ENCODE measurements at places on chromosomes 6 and 20.

DNA sequence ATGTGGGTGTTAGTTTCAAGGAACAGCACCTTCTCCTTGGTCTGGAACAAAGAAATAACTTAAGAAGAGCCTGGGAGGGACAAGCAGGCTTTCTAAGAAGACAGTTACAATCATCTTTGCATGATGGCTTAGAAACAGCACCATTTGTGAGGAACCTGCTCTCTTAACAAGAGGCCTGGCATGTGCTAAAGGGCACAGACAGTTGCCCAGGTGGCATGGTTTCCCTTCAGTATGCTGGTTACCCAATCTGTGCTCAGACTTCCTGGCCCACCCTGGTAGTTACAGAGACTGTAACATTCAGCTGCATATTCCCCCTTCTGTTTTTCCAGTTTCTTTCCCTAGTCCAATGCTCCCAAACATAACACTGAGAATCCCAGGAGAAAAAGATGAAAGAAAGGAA lies 84.0 kb downstream of the CHD6 start:
- DNase-seq: no peak

DNA sequence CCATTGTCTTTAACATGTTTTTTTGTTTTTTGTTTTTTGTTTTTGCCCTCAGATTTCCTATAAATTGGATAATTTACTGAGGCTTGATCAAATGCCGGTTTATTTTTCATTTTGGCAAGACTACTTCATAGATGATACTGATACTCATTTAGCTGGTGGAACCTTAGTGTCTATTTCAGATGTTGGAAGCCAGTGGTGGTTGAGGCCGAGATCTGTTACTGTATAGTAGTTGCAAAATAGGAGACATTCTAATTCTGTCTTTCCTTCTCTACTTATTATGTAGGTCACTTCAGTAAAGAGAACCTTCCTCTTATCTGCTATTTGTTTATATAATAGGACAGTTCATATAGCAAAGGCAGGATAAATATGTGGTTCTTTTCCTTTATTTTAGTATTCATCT lies 63.4 kb downstream of the STXBP5 start:
- DNase-seq: no peak

DNA sequence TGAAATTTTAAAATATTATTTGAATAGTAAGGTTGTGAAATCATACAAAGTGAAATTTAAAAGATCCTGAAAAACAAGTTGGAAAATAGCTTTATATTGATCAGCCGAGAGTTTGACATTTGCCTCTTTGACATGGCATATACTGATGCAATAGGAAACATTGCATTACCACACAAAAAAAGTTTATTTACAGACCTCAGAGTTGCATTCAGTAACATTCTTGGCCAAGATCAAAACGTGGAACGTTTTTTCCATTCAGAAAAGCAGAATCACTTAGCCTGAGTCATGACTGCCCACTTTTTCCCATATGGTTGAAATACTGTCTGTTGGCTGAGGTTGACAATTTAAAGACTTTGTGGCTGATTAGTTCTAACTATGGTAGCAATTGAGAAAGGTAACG lies 55.1 kb upstream of the BACH2 start:
- DNase-seq: no peak

DNA sequence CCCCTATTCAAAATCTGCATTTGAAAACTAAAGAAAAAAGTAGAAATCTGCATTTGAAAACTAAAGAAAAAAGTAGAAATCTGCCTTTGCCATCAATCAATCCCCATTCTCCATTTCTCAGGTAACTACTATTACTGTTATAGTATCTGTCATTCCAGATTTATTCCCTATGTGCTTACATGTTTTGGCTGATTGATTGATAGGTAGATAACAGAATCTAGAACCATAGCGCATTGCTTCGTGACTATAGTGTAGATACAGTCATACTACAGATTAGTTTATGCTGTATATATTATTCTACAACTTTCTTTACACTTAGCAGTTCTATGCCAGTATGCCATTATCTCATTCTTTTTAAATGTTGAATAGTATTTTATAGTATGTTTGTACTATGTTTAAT lies 163.0 kb downstream of the SIM1 start:
- DNase-seq: no peak

GRCh38 chr6:163381118-163381756 lies 33.3 kb upstream of the QKI start:
- DNase-seq: no peak

DNA sequence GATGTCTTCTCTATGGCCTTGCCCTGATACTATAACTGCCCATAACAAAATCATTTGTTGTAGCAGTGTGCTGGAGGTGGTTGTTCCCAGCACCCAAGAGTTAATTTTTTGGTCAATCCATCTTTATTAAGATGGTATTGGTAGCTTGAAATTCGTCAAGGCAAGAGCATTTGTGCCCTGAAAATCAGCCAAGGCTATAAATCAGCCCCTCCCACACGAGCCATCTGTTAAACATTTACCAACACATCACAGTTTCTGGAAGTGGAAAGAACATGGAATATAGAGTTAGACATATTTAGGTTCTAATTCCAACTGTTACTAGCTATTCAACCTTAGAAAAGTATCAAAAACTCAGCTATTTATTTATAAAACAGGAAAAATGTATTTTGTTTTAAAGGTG lies 888.4 kb upstream of the GJE1 start:
- no peak for DNase-seq

DNA sequence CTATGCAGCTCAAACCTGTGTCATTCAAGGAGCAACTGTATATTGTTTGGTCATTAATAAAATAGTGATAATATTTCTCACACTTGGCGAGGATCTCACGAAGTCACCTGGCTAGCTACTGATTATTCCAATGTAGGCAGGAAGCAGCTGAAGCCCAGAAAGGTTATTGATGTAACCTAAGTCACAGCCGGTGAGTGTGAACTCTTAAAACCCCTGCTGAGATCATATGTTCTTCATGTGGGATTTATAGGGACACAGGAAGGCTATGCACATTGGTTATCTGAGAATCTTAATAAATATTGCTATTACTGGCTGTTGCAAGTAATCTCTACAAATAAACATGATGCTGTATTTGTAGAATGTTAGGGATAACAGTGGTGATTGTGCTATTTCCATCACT lies 161.4 kb downstream of the TBC1D7 start:
- no peak for DNase-seq

DNA sequence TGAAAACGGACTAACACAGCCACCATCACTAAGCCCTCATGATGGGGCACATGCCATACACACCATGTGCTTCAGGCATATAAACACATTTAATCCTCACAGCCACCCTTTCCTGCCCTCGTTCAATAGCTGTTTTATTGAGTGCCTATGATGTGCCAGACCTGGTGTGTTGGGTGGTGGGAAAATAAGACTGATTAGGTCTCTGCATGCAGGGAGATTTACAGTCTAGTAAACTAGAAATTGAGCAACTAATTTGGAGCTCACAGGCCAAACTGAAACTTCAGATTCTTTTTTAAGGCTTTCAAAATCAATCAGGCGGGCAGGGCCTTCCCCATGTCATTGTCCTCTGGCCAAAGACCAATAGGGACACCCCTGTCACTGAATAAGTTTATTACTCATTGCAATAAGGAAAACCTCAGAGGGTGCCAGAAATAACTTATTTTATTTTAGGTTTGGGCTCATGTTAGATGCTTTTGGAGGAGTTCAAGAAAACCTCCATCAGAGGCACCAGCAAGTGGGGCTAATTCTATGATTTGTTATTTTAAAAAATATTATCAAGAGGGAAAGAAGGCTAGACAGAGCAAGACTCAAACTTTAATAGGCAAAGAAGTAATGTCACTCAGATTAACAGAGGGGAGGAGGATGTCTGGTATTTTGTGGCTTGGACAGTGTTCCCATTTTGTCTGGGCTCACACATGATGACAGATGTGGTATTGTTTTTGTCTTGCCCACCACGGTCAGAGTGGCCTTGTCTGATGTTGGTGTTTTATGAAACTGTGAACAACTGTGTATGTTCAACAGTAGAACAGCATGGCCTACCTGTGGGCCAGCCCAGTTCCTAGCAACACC lies 12.0 kb downstream of the ZFP64 start:
- no peak for DNase-seq

DNA sequence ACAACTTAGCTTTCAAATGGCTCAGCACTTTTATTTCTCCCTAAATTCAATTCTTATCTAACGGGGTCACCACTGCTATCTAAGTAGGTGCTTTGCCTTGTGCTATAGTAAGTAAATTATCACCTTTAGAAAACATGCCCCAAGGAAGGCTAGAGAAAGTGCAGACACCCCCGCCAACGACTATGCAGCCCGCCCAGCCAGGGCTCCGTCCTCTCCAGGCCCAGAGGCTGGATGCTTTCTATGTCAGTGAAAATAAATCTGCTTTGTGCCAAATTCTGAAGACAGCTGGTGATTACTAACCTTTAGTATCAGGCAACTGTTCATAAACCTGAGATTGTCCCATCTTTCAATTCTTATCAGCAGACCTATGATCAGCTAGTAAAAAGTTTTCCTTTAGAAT lies 14.3 kb downstream of the KIAA0319 start:
- DNase-seq: no peak

GRCh38 chr6:30744054-30744805 lies at the start of gene IER3:
Gene IER3 (minus strand): TSS chr6:30744547. CDS start chr6:30744518, 29 bp downstream.
- peak; percentile 96 for DNase-seq

Measured in M059J (cell line).